ENCODE measurements at places on chromosomes 5 and 9. TPM values are rescaled to one million over a fixed set of nuclear protein-coding genes. Genes with fewer than 3 reads are reported as not detected.

ZFAND5 gene
- total RNA-seq = 161 TPM

WDR31 gene
- 1.3 TPM for total RNA-seq

PITX1 gene
- total RNA-seq = 76.3 TPM

ADAMTSL2 gene
- 0.57 TPM for total RNA-seq

ADAMTSL1 gene
- total RNA-seq = 18.6 TPM

ENTREP1 gene
- total RNA-seq = 0.14 TPM

HSD17B3 gene
- total RNA-seq = not detected
